ENCODE measurements at places on chromosomes 3 and 15.

- DNase-seq, result no peak
Observed at GRCh38 chr3:118792191-118792590, 242.5 kb downstream of the IGSF11 start.

GRCh38 chr3:39668420-39668819 lies 141.0 kb upstream of the MYRIP start:
- DNase-seq, result no peak

GRCh38 chr15:90708516-90708915 lies 8.6 kb upstream of the BLM start:
- no peak for DNase-seq

GRCh38 chr3:13235079-13235478 lies 161.8 kb upstream of the IQSEC1 start:
- no peak for DNase-seq

DNA sequence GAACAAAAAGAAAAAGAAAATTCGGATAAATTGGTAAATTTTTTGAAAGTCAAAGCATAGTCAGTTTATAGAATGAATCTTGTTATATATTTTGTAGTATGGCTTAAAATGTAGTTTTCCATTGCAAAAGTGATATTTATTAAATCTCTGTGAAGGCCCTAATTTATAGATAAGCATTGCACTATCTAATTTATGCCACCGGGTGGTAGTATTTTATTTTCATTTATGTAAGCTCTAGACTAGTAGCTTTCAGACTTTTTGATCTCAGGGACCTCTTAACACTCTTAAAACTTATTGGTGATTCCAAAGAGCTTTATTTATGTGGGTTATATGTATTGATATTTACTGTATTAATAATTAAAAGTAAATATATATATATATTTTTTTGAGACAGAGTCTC lies 133.9 kb upstream of the LRRFIP2 start:
- DNase-seq, result no peak

DNA sequence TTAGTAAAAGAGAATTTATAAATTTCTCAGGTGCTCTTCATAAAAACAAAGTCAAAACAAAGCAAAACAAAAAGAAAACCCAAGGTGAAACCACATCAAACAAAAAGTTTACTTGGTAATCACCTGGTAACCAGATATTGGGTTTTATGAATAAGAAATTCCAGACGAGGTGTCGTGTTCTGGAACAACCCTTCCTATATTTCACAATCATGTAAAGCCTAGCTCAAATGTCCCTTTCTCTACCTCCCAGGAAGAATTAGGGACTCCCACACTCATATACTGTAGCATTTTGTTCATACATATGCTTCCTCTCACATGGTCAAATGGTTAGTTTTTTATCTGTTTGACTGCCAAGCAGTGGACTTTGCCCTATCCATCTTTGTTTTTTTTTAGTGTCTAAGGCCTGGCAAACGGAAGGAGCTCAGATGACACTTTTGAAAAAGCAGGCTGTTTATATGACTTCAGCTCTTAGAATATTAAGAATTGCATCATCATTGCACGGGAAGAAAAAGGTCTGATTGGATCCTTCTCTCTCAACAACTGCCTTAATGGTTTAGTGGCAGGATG lies 326.7 kb upstream of the TBL1XR1 start:
- no peak for DNase-seq

GRCh38 chr3:75272691-75273090 lies 391.4 kb upstream of the FRG2C start:
- DNase-seq, result no peak

GRCh38 chr15:67843571-67844387 lies 3.9 kb upstream of the RNU6-1 start:
- DNase-seq, result no peak

DNA sequence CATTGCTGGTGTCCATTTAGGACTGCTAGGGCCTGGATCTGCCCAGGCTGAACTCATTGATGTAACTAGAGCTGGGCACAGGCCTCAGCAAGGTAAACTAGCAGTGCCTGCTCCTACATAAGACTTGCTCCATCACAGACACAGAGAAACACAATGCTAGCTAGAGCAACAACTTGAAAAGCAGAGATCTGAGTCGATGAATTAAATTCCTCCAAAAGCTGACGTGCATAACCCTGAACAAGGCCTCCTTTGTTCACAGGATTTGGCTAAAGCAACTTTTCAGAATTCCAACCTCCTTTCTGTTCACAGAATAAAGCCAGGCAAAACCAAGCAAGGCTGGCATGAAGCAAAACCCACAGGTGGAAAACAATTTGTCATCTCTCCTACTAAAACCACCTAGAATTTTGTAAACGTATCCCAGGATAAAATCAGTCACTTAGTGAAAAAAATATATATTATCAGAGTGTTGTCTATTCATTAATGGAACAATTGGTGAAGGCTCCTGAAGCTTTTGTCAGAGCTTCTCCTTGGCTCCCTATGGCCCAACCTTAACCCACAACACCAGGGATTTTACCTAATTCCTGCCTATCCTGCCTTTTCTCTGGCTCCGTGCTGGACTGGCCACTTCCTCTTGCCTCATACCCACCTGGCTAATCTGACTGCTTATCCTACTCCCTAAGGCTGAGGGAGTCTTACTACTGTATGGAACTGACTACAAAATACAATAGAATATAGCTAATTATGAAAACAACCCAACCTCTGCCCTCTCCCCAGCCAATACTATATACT lies 39.9 kb downstream of the PLCH1 start:
- no peak for DNase-seq

DNA sequence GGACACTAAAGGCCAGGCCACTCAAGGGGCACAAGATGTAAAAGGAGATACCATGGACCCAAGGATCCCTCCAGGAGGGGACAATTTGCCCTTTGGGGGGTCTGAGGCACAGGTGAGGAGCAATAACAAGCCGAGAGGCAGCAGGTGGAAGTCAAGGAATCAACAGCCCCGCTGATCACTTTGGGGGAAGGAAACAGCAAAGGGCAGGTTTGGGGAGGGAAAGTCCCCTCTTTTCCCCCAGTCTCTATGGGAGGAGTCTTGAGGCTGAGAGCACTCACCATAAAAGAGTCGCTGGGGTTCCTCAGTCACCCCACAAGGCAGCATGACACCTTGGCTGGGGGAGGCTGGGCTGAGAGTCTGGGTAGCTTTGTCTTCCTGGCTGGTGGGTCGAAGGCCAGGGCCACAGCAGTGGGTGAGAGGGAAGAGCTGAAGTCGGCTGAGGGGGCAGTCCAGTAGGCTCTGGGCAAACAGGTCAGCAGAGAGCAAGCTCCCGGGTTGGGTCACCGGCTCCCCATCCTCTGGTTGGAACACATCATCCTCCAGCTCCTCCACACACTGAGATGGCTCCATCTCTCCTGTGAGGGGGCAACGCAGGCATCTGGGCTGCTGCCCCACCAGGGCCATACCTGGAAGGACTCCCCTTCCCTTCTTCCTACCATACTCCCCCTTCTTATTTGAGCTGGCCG lies 3.0 kb downstream of the BMF start:
- DNase-seq, result no peak

DNA sequence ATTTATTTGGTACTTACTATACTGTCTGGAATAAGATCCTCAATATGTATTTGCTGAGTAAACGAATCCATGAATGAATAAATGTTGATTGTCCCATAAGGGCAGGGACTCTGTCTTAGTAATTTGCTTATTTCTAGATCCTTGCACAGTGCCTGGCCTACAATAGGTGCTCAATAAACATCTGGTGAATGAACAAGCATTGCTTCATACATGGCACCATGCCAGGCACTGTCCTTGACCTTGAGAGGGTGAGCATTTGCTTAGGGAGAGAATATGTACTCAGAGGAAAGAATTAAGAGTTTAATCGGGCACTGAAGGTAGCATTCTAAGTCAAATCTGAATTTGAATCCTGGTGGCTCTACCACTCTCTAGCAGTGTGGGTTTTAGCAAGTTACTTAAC lies 282.1 kb downstream of the THSD4 start:
- DNase-seq, result no peak

DNA sequence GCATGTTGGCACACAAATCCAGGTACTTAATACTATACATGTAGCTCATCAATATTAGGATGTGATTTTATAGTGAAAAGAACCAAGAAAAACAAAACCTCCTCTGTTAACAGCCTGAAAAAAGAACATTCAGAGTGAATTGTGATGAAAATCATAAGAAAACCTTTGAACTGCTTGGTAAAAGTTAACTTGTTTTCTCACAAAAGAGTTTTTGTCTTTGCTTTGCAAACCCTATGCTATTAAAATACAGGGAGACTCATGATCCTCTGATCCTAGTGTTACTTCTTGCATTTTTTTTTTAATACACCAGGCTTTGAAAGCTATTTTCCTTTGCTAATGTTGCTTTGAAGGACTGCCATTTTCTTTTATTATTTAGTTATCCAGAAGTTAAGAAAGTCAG lies 23.7 kb downstream of the QTRT2 start:
- DNase-seq, result no peak

GRCh38 chr15:27218426-27218825 lies 247.4 kb downstream of the GABRG3 start:
- DNase-seq, result no peak

- DNase-seq, result no peak
Observed at GRCh38 chr3:107796791-107797190, 274.0 kb downstream of the BBX start.

DNA sequence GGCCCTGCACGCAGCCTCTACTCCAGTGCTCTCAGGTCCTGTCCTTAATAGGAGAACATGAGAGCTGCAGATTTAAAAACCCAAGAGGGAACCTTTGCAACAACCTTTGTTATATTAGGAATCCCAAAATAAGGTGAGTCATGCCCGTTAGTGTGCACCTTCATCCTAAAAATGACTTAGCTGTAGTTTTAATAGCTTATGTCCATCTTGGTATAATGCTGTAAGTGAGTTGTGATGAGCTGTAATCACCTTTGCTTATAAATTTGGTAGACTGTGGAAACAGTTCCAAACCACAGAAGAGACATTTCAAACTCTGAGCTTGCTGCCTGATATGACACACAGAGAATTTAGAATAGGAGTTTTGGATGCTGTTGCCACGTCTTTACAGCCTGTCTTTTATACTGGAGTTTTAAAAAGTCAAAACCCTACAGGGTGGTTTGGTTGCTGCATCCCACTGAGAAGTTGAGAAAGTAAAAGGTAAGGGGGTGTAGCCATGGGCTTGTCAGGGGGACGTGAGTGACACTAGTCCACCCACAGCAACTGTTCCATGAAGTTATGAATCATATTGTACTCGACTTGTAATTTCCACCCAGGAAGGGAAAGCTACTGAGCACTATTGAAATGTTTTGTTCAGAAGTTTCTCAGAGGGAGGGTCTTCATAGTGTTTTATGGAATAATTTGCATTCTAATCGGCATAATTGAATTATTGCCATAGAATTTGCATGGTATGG lies 27.4 kb upstream of the CD47 start:
- no peak for DNase-seq

DNA sequence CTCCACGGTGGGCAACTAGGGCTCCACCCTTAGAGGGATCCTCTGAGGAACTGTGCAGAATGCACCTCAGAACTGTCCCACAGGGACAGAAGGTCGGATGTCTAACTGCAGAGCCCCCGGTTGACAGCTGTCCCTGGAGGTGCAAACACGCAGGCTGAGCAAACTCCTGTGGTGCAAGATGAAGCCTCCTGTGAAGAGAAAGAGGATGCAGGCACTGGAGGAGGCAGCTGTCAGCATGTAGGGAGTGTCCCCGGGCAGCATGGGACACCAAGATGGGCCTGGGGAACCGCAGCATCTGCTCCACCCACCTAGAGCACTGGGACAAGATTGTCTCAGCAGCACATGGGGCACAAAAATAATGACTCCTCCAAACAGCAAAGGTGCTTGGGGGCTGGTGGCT lies 258.9 kb downstream of the ABHD5 start:
- no peak for DNase-seq

GRCh38 chr3:14141144-14141543 lies 16.3 kb downstream of the TMEM43 start:
- no peak for DNase-seq

DNA sequence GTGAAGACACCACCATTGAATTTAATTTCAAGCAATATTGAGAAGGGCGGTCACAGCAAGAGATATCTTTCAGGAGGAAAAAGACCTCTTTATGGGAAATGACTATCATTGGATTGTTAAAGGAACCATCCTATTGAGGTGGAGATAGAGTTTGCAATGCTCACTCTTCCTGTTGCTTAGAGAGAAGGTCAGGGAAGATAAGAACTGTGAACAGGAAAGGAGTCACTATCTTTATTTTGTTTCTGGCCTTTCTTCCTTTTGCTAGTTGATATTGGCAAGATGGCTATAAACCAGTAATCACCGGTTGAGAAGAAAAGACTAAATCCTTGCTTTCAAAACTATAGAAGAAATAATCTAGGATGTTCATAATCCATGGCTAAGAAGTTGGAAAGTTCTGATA lies 112.1 kb upstream of the TMEM108 start:
- DNase-seq, result no peak

- DNase-seq, result no peak
Observed at GRCh38 chr3:188916934-188917401, 254.8 kb upstream of the TPRG1 start.

- DNase-seq, result no peak
Observed at GRCh38 chr3:185187391-185187790, 34.5 kb upstream of the C3orf70 start.

DNA sequence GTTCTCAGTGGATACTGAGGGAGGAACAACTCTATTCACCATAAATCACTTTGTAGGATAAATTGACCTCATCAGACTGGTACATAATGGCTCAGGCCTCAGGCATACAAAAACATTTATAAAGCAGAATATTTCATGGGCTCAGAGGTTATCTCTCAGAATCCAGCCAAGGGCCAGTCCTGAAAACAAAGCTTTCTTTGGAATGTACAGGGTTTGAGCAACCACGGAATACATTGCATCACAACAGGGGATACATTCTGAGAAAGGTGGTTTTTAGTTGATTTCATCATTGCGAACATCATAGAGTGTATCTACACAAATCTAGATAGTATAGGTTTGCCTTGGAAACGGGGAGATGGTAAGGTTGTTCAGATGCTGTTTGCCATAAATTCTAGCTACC lies 33.4 kb upstream of the CTDSPL2 start:
- DNase-seq, result no peak

- no peak for DNase-seq
Observed at GRCh38 chr3:101512396-101512645, 691 bp downstream of the SENP7 start.

GRCh38 chr3:152458376-152459117 lies 189.8 kb downstream of the MBNL1 start:
- no peak for DNase-seq

- no peak for DNase-seq
Observed at GRCh38 chr3:134460965-134461364, 24.8 kb downstream of the ANAPC13 start.

- DNase-seq, result no peak
Observed at GRCh38 chr15:101481381-101481705, 8.2 kb downstream of the PCSK6 start.

- DNase-seq, result no peak
Observed at GRCh38 chr15:56969265-56969895, 50.9 kb downstream of the TCF12 start.
